ENCODE measurements at places on chromosomes 2 and 18. TPM values are rescaled to one million over a fixed set of nuclear protein-coding genes. Genes with fewer than 3 reads are reported as not detected.

- H3K36me3 ChIP-seq: no peaks in the 10 kb centered on the region
- peak overlapping the region; percentile 72 for H3K4me3 ChIP-seq
- peaks cover 34% of the 10 kb centered on the region for H3K4me1 ChIP-seq
- H3K27me3 ChIP-seq: peaks cover 6% of the 10 kb centered on the region
These were observed 7.6 kb upstream of the TNS1 start for GRCh38 chr2:218010140-218010983.

- no peak overlapping the region for H3K4me3 ChIP-seq
- H3K27me3 ChIP-seq: no peaks in the 10 kb centered on the region
- H3K36me3 ChIP-seq: no peaks in the 10 kb centered on the region
- no peak overlapping the region for H3K27ac ChIP-seq
These were observed 381.6 kb upstream of the ID2 start for GRCh38 chr2:8300216-8300615.

The DPP10 gene
- total RNA-seq: not detected

The BOLL gene
- total RNA-seq: not detected

The FOXD4L1 gene
- total RNA-seq: under 0.01 TPM

DNA sequence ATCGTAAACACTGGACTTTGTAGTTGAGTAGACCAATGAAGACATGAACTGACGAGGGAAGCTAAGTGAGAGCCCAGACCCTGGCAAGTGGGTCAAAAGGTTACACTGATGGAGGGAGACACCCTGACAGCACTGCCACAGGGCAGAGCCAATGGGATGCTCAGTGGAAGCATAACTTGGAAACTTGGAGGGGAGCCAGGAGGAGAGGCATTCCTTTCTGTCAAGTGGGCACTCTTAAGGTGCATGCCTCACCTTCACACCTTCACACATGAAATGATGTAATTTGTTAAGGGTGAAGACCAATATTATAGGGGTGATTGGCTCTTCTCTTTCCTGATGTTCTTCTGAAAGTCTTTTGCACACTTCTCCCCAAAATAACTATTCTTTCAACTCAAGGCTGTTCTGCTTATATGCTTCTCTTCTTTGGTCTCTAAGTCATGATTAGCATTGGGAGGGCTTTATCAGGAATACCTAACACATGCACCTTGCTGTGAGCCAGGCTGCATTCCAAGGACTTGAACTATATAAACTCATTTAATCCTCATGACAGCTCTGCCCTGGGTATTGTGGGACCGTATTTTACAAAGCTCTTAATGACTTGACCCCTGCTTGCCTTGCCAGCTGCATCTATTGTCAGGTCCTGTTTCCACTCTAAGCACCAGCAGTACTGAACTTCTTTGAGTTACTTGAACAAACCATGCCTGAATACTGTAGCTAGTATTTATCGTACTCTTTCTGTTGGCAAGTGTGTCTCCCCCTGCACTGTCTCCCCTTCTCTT lies 19.0 kb downstream of the RPL37A start:
- H3K36me3 ChIP-seq: no peaks in the 10 kb centered on the region
- peaks cover 19% of the 10 kb centered on the region for H3K4me1 ChIP-seq
- no peaks in the 10 kb centered on the region for H3K27me3 ChIP-seq
- no peak overlapping the region for H3K4me3 ChIP-seq

DNA sequence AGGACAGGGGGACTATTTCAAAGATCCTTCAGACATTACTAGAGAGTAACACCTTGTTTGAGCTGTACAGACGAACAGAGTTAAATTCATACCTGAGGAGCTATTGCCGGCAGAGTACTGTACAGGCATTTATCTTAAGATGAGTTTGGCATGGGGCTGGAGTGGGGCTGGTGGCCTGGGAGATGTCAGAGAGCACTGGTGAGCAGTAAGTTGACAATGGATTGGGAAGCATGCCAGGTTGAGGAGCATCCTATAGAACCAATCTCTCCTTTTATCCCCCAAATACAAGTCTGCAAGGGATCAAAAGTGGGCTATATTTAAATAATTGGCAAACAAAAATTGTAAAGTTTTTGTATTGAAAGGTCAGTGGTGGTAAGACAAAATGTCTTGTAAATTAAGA lies 58.6 kb downstream of the ADCYAP1 start:
- DNase-seq: no peak
- no peak overlapping the region for H3K4me3 ChIP-seq
- H3K4me1 ChIP-seq: no peaks in the 10 kb centered on the region
- no peak overlapping the region for H3K27ac ChIP-seq

The AKAIN1 gene
- not detected for total RNA-seq

- no peak overlapping the region for H3K4me3 ChIP-seq
- no peaks in the 10 kb centered on the region for H3K27me3 ChIP-seq
- H3K27ac ChIP-seq: no peak overlapping the region
These were observed 130.3 kb upstream of the LHCGR start for GRCh38 chr2:48885841-48886240.

The GPATCH11 gene
- 8.0 TPM for total RNA-seq

DNA sequence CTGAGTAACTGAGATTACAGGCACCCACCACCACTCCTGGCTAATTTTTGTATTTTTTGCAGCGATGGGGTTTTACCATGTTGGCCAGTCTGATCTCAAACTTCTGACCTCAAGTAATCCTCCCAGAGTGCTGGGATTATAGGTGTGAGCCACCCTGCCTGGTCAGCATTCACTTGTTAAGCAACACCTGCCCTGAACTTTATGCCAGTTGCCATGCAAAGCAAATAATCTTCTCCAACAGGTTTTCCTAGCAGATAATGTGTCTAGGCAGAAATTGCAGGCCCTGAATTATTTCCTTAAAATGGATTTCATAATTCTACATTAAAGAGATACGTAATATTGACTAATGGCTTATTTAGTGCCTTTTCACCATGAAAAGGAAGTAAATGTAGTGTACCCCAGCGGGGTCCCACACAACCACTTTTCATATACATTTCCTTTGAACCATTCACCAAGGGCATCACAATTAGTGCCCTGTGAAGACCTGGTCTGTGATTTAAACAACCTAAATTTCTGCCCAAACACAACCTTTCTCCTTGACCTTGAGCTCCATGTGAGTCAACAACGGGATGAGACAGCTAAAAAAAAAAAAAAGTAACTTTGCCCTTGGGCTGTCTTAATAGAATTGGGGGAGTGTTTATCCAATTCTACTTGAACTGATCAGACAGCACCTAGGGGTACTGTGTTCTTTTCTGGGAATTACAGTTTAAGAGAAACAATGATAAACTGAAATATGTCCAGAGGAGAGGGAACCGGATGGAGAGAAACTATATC lies 41.6 kb downstream of the EEF1B2 start:
- no peak for DNase-seq
- H3K27ac ChIP-seq: no peak overlapping the region
- peaks cover 8% of the 10 kb centered on the region for H3K36me3 ChIP-seq

The XIRP2 gene
- total RNA-seq: not detected

DNA sequence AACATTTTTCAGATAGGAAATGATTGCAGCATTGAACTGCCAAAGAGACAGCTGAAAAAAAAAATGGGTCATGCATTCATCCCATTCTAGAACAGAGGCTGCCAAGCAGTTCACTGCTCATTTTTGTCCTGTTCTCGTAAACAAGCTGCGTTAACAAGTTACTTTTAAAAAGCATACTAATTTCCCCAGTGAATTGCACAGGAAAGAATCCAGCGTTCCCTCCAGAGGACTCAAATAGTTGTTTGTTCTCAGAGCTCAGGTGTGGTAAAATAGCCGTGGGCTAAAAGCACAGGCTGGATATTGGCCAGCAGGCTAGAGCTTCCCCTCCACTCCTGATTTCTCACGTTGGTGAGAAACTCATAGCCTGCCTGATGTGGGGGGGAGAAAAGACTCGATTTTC lies 76.1 kb upstream of the AQP4 start:
- H3K4me3 ChIP-seq: no peak overlapping the region
- H3K4me1 ChIP-seq: no peaks in the 10 kb centered on the region
- no peak for DNase-seq
- no peaks in the 10 kb centered on the region for H3K27me3 ChIP-seq

DNA sequence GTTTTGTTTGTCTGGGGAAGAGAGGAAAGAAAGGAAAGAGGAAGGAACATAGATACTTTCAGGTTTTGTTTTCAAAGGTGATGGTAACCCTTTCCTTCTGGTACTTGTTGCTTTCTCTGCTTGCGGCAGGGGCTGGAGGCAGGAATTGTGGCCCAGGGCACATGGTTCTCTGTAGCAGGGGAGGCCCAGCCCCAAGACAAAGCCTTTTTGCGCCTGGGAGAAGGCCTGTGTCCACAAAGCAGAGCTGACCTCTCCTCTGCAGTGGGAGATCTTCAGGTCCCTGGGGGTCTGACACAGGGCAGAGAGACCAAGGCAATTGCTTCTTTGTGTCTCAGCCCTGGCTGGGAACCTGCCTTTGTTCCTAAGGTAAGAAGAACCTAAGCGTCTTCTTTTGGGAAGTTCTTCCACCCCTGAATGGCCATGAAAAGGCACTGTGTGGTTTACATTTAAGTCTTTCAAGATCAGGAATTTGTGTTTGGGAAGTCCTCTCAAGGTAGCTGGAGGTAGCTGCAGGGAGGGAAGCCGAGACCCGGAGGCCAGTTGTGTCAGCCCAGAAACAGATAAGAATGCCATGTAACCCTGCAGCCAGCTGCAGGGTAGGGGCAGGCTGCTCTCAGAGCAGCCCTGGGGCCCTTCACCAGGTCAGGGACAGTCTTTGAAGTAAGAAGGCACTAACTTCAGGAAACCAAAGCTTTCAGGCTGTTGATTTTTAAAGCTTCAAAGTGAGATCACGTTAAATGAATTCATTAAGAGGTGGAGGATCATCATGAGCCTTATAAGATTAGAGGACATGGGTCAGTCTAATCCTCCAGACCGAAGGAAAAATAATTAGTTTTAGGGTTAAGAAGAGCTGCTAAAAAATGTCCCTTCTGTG lies 119.3 kb downstream of the STPG4 start:
- peaks cover 41% of the 10 kb centered on the region for H3K4me1 ChIP-seq
- peak; percentile 39 for DNase-seq
- peaks cover 74% of the 10 kb centered on the region for H3K36me3 ChIP-seq
- H3K4me3 ChIP-seq: no peak overlapping the region
- H3K27ac ChIP-seq: peak overlapping the region; percentile 100
- H3K27me3 ChIP-seq: no peaks in the 10 kb centered on the region

DNA sequence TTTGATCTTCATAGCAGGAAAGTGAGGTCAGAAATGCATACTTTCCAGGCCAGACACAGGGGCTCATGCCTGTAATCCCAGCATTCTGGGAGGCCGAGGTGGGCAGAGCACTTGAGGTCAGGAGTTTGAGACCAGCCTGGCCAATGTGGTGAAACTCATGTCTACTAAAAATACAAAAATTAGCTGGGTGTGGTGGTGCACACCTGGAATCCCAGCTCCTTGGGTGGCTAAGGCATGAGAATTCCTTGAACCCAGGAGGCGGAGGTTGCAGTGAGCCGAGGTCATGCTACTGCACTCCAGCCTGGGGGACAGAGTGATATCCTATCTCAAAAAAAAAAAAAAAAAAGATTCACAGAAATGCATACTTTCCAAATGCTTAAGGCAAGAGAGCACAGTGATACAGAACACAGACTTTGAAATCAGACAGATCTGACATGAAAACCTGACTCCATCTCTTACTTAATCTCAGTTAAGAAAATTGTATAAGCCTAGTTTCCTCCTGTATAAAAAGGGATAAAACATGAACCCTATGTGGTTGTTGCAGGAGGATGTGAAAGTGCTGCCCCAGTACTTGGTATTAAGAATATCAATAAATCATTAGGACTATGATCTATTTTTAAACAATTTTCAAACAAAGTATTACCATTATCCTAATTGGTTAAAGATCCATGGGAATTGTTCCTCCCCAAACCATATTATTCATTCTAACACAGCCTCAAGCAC lies 26.4 kb downstream of the COBLL1 start:
- no peak for DNase-seq
- H3K36me3 ChIP-seq: no peaks in the 10 kb centered on the region
- no peaks in the 10 kb centered on the region for H3K4me1 ChIP-seq
- H3K27ac ChIP-seq: no peak overlapping the region
- no peaks in the 10 kb centered on the region for H3K27me3 ChIP-seq

DNA sequence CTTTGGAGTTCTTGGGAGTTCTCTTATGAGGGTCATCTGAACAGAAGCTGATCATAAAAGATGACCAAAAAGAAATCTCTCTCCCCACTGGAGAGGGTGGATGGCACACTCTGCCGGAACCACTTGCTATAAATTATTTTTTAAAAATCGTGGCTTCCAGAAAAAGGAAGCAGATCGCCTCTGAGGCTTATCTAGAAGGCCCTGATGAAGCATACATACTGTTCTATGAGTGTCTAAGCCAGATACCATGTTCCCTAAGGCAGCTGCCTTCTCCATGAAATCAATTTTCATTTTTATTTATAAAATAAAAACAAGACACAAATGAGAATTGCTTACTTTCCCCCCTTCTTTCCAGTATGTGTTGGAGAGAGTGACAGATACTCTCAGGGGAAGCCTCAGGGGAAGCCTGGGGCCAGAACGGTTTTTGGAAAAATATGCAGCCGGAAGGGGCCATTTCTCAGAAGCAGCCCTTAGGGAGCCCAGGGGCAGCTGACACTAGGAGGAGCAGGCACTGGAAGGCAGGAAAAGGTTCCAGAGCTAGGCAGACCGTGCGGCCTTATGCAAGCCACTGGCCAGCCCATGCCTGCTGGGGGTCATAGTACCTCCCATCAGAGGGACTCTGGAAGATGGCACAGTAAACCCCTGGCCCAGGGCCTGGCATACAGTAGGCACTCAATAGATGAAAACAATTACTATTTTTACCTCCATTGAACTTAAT lies 130.6 kb downstream of the CABLES1 start:
- DNase-seq: no peak
- no peaks in the 10 kb centered on the region for H3K27me3 ChIP-seq
- H3K4me3 ChIP-seq: no peak overlapping the region
- no peak overlapping the region for H3K27ac ChIP-seq
- peaks cover 2% of the 10 kb centered on the region for H3K4me1 ChIP-seq

Data from osteoblast (primary cell).